Left lung (tissue), 14 donors: ENCODE measurements at places on chromosomes 2 and 18. TPM values are rescaled to one million over a fixed set of nuclear protein-coding genes. Genes with fewer than 3 reads are reported as not detected.

- DNase-seq = no peak
Measured at GRCh38 chr2:33322612-33323011, 153.8 kb upstream of the RASGRP3 start.

DNA sequence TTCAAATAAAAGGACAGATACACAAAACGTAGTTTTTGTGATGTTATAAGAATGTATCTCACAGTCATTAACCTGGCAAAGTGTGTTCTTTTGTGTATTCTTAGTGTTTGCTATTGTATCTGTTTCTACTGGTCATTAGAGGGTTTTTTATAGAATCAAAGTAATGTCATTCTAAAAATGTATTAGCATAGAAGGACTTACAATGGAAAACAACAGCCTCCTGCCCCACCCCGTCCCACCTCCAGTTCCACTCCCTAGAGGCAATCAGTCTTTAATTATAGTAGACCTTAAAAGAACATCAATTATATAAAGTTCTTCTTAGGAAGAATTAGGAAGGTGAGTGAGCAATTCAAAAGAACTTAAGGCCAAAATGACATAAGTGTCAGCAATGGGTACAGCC, 13.8 kb downstream of the DNAJC27 start:
- no peak for DNase-seq

GRCh38 chr2:118880501-118880900, 33.1 kb upstream of the EN1 start:
- DNase-seq = no peak

- DNase-seq = no peak
Measured at GRCh38 chr2:99111236-99111635, 30.3 kb upstream of the C2orf15 start.

GPR55 gene
- 0.06 TPM for polyA plus RNA-seq
